ENCODE measurements at places on chromosomes 3 and 15.
A peak's percentile ranks its signal among the peaks of the same experiment; 100 is the strongest.

DNA sequence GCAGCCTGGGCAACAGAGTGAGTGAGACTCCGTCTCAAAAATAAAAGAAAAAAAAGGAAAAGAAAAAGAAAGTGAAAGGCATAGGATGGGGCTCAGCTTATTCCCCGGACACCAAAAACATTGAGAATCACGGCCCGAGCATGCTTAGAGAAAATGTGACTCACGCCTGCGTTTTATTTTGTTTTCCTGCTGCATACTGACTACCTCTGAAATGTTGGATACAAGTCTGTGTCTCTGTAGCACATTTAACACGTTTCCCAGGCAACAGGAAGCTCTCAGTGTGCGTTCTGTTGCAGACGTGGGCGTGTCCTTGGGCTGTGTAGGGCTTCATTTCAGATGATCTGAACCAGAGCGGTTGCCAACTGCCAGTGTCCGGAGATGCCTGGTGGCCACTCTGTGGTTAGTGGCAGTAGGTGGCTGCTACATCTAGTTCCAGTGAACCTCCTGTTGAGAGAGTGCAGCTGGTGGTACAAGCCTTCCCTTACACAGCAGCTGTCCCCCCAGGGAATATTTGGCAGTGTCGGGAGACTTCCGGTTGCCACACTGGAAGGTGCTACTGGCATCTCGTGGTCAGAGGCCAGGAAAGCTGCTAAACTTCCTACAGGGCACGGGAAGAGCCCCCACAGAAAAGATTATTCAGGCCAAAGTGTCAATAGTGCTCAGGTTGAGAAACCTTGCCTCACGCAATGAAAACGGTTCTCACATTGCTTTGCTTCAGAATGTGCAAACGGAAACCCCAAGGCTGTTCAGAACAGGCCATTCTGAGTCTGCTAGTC is 3.0 kb downstream of the SLC51A start:
- peak; percentile 42 for DNase-seq

GRCh38 chr3:99879275-99879674 is 61.6 kb downstream of the CMSS1 start:
- DNase-seq = no peak

DNA sequence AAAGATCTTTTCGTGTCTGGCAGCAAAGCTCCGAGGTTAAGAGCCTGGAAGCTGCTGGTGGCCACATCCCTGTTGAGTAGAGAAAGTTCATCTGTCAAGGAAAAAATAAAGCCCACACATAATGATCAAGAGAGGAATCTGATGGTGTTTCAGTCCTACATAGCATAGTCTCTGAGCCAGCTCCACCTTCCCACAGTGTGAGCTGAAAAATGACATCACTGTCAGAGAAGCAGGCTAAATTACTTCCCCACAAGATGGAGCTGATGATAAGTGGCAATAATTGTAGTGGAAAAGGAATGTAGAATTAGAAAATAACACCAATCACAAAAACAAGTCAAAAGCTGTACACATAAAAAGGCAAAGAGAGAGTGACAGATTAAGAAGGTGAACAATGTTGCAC is 84.5 kb downstream of the AQP9 start:
- DNase-seq = no peak

GRCh38 chr3:133424937-133425869 is 25.3 kb downstream of the BFSP2 start:
- no peak for DNase-seq

GRCh38 chr15:87949575-87950223 is 306.8 kb downstream of the NTRK3 start:
- no peak for DNase-seq

GRCh38 chr3:148790370-148790769 is 37.2 kb upstream of the CPB1 start:
- DNase-seq = no peak

DNA sequence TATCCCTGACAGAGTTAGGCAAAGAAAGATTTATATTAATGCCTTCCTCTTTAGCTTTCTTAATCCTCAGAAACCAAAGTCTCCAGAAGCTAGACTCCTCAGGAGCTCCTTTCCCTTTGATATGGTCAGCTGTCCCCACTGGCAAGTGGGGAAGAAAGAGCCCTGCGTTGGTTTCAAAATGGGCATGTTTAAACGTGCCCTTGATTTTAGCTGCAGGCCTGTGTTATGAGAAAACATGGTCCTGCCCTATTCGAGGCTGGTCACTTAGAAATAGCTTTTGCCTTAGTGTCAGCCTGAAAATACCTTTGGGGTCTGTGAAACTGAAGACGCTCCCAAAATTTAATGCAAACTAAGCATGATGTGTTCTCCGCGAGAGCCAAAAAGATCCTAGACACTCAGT is 135.5 kb upstream of the RARB start:
- DNase-seq = no peak

DNA sequence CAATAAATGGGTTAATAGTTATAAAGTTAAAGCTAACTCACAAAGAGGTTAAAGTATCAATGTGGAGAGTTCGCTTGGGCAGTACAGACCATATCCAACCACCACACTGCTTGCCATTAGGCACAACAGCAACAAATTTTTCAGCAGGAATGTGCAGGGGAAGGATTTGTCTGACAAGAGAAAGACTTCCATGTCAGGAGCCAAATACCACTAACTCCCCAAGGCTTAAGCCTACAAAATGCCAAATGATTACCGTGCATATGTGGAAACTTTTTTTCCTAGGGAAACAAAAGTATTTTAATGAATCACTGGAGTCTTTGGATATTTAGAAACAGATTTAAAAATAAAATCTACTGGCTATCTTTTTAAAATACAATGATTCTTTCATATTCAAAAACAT is 8.1 kb downstream of the VGLL3 start:
- no peak for DNase-seq

All from stimulated activated CD8-positive, alpha-beta memory T cell treated with anti-CD3 and anti-CD28 coated beads, Interleukin-7, amount 100 ng/mL, for 4 hours (primary cell).